ENCODE measurements at places on chromosomes 12 and 14.
A peak's percentile ranks its signal among the peaks of the same experiment; 100 is the strongest.

- peak; percentile 73 for DNase-seq
Observed at GRCh38 chr14:99596071-99596627, 7.9 kb downstream of the CCDC85C start.

DNA sequence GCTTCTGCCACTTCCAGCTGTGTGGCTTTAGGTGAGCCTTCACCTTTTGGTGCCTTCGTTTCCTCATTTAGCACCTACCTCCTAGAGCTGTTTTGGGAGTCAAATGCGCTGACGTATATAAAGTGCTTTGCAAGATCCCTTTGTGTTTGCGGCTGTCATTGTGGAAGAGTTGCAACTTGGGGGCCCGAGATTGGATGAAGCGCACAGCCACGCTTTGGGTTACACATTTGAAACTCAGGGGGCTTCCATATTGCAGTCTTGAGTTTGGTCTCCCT is 636 bp upstream of the ARL6IP4 start:
- DNase-seq: no peak

GRCh38 chr12:45217846-45218245 is 2.0 kb downstream of the ANO6 start:
- peak; percentile 14 for DNase-seq

- DNase-seq: no peak
Observed at GRCh38 chr14:100488057-100488456, 99.2 kb downstream of the BEGAIN start.

DNA sequence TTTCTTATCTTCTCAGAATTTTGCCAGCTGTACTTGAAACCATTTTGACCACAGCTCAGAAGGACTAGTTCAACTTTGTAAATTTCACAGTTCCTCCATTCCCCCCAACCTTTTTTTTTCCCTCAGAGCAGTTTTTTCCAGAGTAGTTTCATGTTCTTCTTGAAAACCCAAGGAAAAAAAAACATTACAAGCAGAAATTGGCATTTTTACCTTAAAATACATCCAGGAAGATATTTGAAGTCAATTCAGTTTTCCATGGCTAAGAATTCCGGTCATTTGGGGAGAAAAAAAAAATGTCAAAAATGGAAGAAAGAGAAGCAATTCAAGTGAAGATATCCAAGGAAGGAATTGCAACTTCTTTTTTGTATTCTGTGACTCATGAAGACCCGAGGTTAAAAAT is 39.5 kb downstream of the SYNE2 start:
- no peak for DNase-seq

- peak; percentile 57 for DNase-seq
Observed at GRCh38 chr12:3885277-3886094, 12.3 kb upstream of the PARP11 start.

DNA sequence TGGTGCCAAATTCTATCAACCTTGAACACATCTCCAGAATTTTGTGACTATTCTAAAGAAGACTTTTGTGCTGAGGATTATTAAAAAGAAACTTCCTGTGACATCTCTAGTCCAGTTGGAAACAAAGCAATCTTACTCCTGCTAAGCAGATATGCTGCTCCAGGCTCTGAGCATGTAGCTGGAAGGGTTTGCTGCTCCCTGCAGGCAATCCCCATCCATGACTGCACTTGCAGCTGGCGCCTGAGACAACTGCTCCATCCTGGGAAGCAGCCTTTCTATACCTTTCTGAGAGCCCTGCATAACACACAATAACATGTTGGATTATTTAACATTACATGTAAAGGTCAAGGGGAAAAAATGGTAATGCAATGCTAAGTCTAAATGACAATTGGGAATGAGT is 105.1 kb downstream of the NDUFA12 start:
- peak; percentile 19 for DNase-seq

DNA sequence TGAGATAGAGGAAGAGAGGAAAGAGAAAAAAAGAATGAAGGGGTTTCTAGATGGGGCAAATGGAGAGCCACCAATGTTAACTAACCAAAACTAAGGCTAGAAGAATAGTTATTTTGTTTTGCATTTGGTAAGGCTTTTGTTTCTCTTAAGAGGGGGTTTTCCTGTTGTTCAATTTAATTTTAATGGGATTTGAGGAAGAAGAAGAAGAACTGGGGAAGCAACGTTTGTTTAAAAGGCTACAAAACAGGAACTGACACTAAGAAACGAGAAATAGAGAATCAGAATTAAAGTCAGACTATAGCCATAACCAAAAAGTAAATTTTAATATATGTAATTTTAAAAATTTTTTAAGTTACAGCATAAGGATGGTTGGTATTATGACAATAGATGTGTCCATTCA is 13.7 kb downstream of the TXNDC16 start:
- DNase-seq: no peak

GRCh38 chr12:125531574-125531973 is 466.3 kb downstream of the AACS start:
- no peak for DNase-seq

DNA sequence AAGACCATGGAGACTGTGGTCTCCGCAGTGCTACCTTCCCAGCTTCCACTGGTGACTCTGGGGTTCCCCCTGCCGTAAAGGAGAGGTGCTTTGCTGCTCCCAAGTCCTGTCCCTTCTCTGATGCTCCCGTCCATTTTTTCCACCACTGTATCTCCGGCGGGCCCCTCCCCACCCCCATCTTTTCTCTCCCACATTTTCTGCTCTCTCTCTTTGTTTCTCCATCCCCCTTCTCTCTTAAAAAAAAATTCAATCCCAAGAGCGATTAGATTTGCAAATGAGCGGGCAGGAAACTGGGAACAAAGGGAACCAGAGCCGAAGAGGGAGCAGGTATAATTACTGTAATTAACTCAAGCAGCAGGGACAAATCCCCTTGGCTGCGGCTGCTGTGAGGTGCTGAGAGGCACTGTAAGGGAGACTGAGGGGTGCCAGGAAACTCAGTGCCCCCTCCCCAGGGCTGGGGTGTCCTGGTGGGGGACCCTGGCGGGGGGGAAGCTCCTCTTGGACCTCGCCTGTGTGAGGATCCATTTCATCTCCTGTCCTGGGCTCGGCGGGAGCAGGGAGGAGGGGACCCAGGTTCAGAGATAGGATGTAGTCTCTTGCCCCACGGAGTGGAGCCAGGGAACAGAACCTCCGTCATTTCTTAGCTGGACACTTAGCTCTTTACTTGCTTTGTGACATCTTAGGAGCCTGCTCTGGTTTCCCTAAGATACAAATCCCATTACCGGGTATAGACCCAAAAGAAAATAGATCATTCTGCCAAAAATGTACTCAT is 140.4 kb upstream of the NRXN3 start:
- DNase-seq: no peak

- no peak for DNase-seq
Observed at GRCh38 chr12:46439793-46440511, 67.4 kb upstream of the SLC38A2 start.

GRCh38 chr12:2891240-2892053 is 756 bp downstream of the TULP3 start:
- DNase-seq: peak; percentile 72

GRCh38 chr14:76518366-76518765 is 142.4 kb downstream of the ESRRB start:
- no peak for DNase-seq

DNA sequence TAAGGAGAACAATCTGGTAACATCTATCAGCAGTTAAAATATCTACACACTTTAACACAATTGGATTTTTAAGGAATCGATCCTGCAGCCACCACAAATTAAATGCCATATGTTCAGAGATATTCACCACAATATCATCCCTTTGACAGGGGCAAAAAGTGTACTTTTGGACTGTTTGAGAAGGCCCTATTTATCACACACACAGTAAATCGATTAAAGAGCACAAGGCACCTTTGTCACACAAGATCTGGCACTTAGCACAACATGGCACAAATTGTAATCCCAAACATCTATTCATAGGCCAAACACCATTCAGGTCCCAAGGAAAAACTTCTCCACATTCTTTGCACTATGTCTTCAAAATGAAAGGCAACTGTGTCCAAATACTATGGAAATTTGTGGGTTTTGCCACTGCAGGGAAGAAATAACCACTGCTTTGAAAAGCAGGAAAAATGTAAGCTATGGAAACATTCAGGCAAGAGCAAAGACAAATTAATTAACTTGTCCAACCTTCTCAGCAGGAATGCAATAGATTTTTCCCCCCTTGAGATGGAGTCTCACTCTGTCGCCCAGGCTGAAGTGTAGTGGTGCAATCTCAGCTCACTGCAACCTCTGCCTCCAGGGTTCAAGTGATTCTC is 282.5 kb upstream of the TMPO start:
- DNase-seq: no peak

GRCh38 chr12:2858944-2859421 is 2.1 kb upstream of the TEX52 start:
- no peak for DNase-seq

DNA sequence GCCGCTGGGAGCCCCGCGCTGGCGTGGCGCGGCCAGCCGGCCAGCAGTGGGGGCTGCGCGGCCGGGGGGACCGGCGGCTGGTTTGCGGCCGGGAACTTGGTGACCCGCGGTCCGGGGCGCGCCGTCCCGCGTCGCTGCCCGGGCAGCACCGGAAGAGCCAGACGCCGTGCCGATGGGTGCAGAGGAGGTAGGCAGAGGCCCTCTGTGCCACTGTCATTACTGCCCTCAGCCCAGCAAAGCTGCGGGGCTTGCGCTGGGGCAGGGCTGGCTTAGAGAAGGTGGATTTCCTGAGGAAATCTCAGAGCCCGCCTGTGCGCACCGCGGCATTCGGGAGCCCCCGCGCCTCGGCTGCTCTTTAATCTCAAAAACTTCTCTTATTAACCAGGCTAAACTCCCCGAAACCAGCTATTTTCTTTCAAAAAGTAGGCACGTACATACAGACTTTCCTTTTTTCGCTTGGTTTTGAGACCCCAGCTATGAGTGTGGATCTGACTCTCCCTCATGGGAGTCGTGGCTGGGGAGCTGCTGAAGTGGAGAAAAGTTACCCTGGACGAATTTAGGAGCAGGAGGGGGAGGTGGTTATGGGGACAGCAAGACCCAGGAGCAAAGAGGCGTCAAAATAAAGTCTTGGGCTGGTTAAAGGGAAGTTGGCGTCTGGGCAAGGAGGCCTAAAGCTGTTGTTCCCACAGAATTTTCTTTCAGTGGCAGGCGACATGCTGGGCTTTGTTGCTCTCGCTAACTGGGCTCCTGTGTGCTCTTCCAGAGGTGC is 802 bp downstream of the SUSD6 start:
- DNase-seq: peak; percentile 51

DNA sequence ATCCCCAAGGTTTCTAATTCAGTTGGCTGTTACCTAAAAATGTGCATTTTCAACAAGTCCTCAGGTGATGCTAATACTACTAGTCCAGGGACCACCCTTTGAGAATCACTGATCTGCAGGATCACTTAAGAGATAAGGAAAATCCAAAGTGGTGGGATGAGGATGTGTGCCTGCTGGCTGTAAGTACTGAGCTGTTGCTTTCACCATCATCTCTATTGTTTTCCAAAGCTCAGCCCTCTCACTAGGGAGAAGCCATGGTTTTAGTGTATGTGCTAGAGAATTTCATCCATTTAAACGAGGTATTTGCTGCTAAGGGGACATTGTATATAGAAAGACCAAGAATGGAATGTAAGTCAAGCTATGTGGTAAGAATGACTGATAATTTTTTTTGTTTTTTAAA is 202.3 kb downstream of the KIF21A start:
- DNase-seq: no peak

DNA sequence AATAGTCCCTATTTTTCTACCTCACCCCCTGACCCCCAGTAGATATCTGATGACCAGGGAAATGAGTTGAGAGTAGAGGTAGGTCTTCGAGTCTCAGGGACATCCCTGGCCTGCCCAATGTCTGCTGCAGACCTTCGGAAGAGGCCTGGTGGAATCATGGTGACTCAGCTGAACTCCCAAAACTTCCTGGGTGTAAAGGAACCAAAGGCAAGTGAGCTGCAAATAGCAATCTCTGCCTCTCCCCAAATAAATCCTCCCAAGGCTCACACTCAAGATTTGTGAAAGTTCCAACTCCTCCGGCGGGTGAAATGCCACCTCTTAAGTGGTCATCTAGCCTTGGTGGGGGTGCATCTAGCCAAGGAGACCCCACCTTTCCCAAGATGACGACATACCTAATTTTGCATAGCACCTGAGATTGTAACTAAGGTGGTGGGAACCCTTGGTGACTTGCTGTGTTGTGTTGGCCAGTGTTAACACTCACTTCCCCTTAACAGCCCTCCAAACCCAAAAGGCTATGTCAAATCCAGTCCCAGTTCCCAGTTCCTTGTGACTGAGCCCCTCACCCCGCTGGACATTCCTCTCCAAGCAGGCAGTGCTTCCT is 6.3 kb downstream of the ZFP36L1 start:
- DNase-seq: peak; percentile 15

- DNase-seq: no peak
Observed at GRCh38 chr12:92337128-92337527, 191.5 kb upstream of the BTG1 start.

GRCh38 chr12:52222692-52223091 is 10.4 kb upstream of the KRT7 start:
- no peak for DNase-seq

DNA sequence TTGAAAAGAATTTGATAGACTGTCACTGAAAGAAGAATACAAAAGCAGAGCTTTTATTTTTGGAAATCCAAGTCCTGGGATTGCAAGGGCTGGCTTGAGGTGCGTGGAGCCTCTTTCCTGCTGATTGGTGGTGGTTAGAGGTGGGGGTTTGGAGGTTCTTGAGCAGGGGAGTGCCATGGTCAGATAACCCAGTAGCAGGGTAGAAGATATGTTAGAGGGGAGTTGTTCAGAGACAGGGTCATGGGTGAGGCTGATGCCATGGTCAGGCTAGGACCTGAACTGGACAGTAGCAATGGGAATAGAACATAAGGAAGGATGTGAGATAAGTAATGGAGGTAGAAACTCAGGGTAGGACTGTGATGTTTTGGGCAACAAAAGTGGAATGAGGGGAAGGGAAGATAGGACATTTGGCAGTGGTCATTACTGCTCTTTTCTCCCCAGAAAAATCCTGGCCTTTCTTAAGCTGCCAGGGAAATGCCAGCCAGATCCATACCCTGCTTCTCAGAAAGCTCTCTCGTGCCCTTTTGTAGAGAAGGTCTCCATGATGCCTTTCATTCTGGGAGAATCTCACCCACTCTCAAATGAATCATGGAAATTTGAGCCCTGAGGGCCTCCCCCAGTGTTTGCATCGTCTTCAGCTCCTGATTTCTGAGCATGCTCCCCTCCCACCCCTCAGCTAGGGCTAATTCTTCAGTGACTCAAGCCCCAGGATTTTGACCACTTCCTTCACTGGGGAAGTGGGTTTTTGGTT is 9.5 kb downstream of the EMP1 start:
- DNase-seq: peak; percentile 92

DNA sequence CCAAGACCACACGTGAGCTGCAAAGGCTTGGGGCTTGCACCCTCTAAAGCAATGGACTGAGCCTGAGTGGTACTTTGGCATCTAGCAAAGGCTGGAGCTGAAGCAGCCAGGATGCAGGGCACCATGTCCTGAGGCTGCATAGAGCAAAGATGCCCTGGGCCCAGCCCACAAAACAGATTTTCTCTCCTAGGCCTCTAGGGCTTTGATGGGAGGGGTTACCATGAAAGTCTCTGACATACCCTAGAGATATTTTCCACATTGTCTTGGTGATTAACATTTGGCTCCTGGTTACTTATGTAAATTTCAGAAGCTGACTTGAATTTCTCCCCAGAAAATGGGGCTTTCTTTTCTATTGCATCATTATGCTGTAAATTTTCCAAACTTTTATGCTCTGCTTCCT is 438.3 kb downstream of the SLC16A7 start:
- DNase-seq: no peak

GRCh38 chr12:42846782-42847181 is 257.2 kb upstream of the PRICKLE1 start:
- no peak for DNase-seq
